Activated CD4-positive, alpha-beta T cell treated with anti-CD3 and anti-CD28 coated beads, Interleukin-2, amount 10 ng/mL, durations not matched to agents 24 days and 14 days (primary cell): ENCODE measurements at places on chromosomes 2 and 18. TPM values are rescaled to one million over a fixed set of nuclear protein-coding genes. Genes with fewer than 3 reads are reported as not detected.
A peak's percentile ranks its signal among the peaks of the same experiment; 100 is the strongest.

GRCh38 chr2:11577101-11577883 is 43.4 kb downstream of the GREB1 start:
- DNase-seq = no peak

Gene IGFBP2
- total RNA-seq = 33.5 and 42.4 TPM in 2 replicates

GRCh38 chr2:103346780-103347179 is 584.9 kb downstream of the TMEM182 start:
- DNase-seq = no peak

GRCh38 chr2:211062297-211062612 is 505.9 kb downstream of the CPS1 start:
- no peak for DNase-seq

DNA sequence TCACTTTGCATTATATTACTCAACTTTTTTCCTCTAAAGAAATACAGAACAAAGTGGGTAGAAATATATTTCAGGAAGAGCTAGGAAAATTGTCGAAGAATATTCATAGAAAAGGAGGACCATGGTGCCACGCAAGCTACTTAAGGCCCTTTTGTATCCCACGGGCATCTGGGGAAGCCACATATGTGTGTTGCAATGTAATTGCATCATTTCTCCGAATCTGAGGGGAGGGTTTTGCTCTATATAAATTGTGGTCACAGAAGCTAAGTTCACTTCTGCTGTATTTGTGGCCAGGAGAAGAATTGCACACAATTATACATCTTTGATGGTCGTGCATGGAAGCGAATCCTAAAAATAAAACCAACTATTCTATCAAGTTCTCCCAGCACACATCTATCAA is 360.3 kb downstream of the IRS1 start:
- DNase-seq = no peak

DNA sequence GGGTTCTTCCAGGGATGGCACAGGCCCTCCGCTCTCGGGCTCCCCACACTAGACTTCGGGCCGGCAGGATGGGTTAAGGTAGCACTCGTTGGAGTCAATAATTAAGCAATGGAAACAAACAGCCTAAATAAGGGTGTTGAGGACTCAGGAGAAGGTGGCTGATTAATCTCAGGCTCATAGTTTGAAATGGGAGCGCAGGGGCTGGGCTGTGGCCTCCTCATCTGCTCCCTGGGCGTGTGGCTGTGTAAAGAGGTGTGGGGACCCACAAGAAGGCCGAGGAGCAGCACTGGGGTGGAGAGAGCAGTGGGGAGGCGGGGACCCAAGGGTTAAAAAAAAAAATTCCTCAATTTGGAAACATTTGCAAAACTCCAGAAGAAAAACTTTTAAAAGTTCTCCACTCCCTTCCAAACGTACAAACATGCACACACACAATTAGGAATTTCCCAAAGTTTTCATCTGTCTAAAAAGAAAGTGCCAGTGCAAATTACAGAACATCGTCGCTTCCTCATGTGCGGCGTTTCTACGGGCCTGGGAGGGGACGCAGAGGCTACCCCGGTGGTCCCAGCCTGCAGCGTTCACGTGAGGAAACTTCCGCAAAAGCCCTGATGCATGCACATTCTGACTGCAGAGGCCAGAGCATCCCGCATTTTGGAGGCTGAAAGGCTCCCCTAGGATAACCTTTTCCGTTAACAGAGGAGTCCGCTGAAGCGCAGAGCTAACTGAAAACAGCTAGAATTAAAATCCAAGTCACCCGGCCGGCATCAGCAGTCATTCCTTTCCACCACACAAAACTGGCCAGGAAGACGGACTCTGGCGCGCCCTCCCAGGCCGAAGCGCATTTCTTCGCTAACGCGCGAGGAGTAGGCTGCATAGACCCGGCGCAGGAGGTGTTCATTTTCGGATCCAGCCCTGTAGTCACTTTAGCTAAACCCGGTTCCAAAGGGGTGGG is 1.0 kb upstream of the TUBB6 start:
- peak; percentile 68 for DNase-seq

Gene G6PC2
- total RNA-seq = not detected in 2 replicates

GRCh38 chr2:98347298-98348065 is 1.2 kb downstream of the CNGA3 start:
- DNase-seq = no peak

- DNase-seq = peak; percentile 82
These were observed 273.0 kb upstream of the ID2 start for GRCh38 chr2:8408560-8409460.

Gene RNU2-63P
- 34.0 and 34.9 TPM in 2 replicates for total RNA-seq
